ENCODE measurements at places on chromosomes 3 and 15. TPM values are rescaled to one million over a fixed set of nuclear protein-coding genes. Genes with fewer than 3 reads are reported as not detected.

The TBC1D5 gene
- 75.5 TPM for total RNA-seq

The GABRA5 gene
- not detected for total RNA-seq

The FSIP1 gene
- total RNA-seq, result 1.2 TPM

The FBXW12 gene
- not detected for total RNA-seq

The CLEC3B gene
- 109 TPM for total RNA-seq

The PAQR5 gene
- 0.71 TPM for total RNA-seq

DNA sequence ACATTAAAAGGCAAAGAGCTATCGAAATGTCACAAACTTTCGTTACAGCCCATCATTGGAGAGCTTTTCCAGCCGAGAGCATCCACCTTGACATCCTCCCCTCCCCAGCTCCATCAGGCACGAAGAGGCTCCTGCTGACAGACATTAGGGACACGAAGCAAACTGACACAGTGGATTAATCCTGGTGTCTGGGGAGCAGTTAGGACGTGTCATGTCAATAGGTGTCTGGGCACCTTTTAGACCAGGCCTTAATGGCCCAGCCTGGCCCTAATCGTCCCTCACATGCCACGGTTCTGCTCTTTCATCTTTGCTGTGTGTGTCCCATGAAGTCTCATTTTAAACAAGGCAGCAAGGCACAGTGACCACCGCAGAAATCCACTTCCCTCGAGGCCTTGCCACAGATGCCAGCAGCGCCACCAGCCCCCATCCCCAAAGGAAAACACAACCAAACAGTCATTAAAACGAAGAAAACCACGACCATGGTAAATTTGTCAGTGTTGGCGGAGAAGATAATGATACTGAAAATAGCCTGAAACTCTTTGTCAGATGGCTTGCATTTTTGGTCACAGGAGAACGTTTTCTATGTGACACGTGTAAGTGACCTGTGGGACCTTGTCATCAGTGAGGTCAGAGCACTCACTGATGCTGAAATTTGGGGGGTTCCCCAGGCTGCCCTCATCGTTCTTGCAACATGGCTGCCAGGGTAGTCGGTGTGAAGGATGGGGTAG is 16.3 kb upstream of the PCSK6 start:
- no peak overlapping the region for H3K27ac ChIP-seq
- H3K36me3 ChIP-seq, result no peaks in the 10 kb centered on the region
- H3K4me1 ChIP-seq, result no peaks in the 10 kb centered on the region
- no peak for DNase-seq
- no peak overlapping the region for H3K4me3 ChIP-seq
- H3K27me3 ChIP-seq, result peaks cover 2% of the 10 kb centered on the region

GRCh38 chr15:45457220-45457619 is 65.3 kb downstream of the SLC30A4 start:
- no peaks in the 10 kb centered on the region for H3K4me1 ChIP-seq
- DNase-seq, result no peak
- no peaks in the 10 kb centered on the region for H3K36me3 ChIP-seq
- H3K4me3 ChIP-seq, result no peak overlapping the region
- H3K27me3 ChIP-seq, result no peaks in the 10 kb centered on the region

GRCh38 chr3:52147804-52148203 is 6.4 kb downstream of the POC1A start:
- peak; percentile 35 for DNase-seq
- no peaks in the 10 kb centered on the region for H3K36me3 ChIP-seq
- no peaks in the 10 kb centered on the region for H3K4me1 ChIP-seq
- H3K4me3 ChIP-seq, result no peak overlapping the region
- no peak overlapping the region for H3K27ac ChIP-seq

DNA sequence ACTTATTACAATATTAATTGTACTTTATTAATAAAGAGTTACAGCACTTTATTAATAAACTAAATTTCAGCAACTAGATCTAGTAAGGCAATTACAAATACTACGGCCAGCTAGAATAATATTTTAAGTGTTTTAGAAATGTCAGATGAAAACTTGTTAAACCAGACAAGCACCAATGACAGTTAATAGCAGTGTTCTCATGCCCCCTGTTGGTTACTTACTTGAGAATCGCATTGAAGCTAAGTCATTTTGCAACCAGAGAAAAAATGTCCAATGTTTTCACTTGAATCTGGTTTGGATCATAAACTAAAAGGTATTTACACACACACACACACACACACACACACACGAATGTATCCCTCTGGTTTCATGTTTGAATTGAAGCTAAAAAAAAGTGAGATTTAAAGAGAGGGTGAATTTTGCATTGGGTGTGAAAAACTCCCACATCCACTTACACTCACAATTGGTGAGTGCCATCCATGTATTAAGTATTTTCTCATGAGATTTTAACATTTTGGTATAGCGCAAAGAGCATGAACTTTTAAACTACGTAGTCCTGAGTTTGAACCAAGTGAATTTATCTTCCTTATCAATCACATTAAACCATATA is 347.7 kb downstream of the ZBBX start:
- DNase-seq, result no peak
- no peaks in the 10 kb centered on the region for H3K4me1 ChIP-seq

DNA sequence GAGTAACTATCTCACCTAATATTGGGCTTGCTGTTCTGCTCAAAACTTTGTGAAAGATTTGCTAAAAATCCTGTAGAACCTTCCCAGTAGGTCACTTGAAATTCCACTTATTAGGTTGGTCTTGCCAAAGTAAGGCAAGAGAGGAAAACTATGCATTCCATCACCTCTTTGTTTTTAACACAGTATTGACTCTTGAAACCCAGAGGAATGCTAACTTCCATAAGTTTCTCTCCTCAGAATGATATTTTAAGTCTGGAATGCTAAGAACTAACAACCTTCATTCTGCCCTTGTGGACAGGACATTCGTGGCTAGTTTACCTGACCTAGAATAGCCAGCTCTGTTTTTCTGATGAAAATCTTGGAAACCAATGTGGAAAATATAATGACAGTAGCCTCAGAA is 154.5 kb downstream of the TMCO5A start:
- no peak overlapping the region for H3K4me3 ChIP-seq
- no peaks in the 10 kb centered on the region for H3K4me1 ChIP-seq
- no peaks in the 10 kb centered on the region for H3K36me3 ChIP-seq
- no peaks in the 10 kb centered on the region for H3K27me3 ChIP-seq

DNA sequence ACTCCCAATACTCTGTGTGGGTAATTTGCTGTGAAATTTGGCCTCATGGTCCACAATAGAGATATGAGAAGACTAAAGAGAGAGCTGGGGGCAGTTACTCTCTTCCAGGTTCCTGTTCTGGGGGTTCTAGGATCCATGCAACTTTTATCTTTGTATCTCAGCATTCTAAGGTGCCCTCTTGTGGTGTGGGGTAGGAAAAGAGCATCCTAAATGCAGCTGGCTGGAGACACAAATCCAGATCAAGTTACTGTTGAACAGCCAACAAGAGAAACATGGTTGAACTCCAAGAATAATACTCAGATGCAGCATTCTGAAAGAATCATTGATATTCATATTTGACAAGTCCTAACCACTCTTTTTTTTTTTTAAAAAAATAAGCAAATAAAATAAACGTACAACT is 238.2 kb downstream of the GREM1 start:
- no peaks in the 10 kb centered on the region for H3K36me3 ChIP-seq
- no peaks in the 10 kb centered on the region for H3K27me3 ChIP-seq
- no peak overlapping the region for H3K27ac ChIP-seq
- no peak for DNase-seq

- H3K36me3 ChIP-seq, result no peaks in the 10 kb centered on the region
- H3K27me3 ChIP-seq, result no peaks in the 10 kb centered on the region
- no peaks in the 10 kb centered on the region for H3K4me1 ChIP-seq
- no peak overlapping the region for H3K4me3 ChIP-seq
Observed at GRCh38 chr3:119367000-119367399, 72.8 kb downstream of the ARHGAP31 start.

GRCh38 chr3:50450209-50450921 is 53.1 kb downstream of the CACNA2D2 start:
- peak; percentile 93 for DNase-seq
- no peaks in the 10 kb centered on the region for H3K36me3 ChIP-seq
- H3K27me3 ChIP-seq, result no peaks in the 10 kb centered on the region
- no peak overlapping the region for H3K27ac ChIP-seq
- H3K4me3 ChIP-seq, result peak overlapping the region; percentile 24
- H3K4me1 ChIP-seq, result no peaks in the 10 kb centered on the region

GRCh38 chr3:45677033-45677446 is 12.2 kb upstream of the SACM1L start:
- H3K4me3 ChIP-seq, result no peak overlapping the region
- no peaks in the 10 kb centered on the region for H3K36me3 ChIP-seq
- no peaks in the 10 kb centered on the region for H3K4me1 ChIP-seq
- H3K27ac ChIP-seq, result no peak overlapping the region
- H3K27me3 ChIP-seq, result no peaks in the 10 kb centered on the region

- H3K27ac ChIP-seq, result no peak overlapping the region
- peaks cover 6% of the 10 kb centered on the region for H3K4me1 ChIP-seq
- H3K27me3 ChIP-seq, result no peaks in the 10 kb centered on the region
- no peak for DNase-seq
- H3K4me3 ChIP-seq, result no peak overlapping the region
Observed at GRCh38 chr3:188752850-188753249, 418.9 kb upstream of the TPRG1 start.

GRCh38 chr15:72387741-72388140 is 10.4 kb upstream of the TMEM202 start:
- H3K27me3 ChIP-seq, result peaks cover 2% of the 10 kb centered on the region
- no peak for DNase-seq
- H3K27ac ChIP-seq, result no peak overlapping the region
- no peaks in the 10 kb centered on the region for H3K4me1 ChIP-seq
- no peak overlapping the region for H3K4me3 ChIP-seq

DNA sequence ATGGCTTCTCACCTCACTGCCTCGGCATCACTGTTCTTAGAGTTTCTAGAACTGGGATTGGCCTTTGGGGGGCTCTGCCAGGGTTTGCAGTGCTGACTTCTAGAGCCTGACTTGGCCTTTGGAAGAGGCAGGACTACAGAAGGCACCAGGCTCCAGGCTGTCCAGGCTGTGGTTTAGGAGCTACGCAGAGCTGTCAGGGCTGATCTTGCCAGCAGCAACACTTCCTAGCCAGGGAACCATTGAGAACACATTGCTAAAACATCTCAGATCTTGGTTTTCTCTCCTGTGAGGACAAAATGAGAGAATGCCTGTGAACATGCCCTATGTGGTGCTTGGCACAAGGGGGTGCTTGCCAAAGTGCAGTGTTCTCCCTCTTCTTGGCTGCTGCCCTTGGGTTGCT is 34.6 kb upstream of the APEH start:
- no peak overlapping the region for H3K27ac ChIP-seq
- no peaks in the 10 kb centered on the region for H3K36me3 ChIP-seq
- no peaks in the 10 kb centered on the region for H3K4me1 ChIP-seq
- peak; percentile 21 for DNase-seq
- no peak overlapping the region for H3K4me3 ChIP-seq
- H3K27me3 ChIP-seq, result no peaks in the 10 kb centered on the region

DNA sequence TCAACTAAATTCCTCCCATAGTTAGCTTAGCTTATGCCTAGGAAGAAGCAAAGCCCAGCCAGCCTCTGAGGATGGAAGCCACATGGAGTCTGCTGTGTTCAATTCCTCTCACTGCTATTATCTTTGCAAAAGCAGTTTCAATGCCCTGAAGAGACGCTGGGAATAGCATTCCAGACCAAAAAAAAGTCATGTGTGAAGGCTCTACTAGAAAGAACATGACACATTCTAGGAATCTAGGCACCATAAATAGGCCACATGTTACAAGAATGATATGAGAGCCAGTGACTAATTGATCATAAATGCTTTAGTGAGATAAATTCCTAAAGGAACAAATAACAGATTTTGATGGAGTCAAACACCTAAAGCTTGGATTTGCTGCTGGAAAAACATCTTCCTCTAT is 800.8 kb downstream of the TUSC7 start:
- no peak overlapping the region for H3K27ac ChIP-seq
- DNase-seq, result no peak
- H3K27me3 ChIP-seq, result no peaks in the 10 kb centered on the region
- no peaks in the 10 kb centered on the region for H3K36me3 ChIP-seq
- no peak overlapping the region for H3K4me3 ChIP-seq

DNA sequence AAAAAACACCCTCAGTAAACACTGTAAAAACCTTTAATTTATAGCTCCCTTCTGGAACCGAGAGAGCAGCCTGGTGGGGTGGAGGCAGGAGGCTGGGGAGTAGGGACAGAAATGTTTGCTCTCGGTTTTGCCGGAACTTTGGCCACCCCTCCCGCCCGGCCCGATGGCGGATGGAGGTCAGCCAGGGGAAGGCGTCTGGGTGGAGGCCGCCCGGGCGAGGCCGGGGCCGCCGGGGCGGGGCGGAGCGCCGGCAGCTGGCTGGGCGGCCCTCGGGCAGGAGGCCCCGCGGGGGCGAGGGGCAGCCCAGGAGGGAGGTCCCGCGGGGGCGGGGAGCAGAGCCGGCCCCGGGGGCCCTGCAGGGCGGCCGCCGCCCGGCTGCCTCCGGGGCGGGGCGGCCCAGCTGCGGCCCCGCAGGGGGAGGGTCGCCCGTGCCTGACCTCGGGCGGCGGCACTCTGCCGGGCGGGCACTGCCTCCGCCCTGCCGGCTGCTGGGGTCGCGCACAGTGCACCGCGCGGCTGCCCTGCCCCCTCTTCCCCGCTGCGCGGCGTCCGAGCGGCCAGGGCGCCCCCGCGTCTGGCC is 829 bp upstream of the SKIL start:
- peak overlapping the region; percentile 67 for H3K4me3 ChIP-seq
- peak; percentile 95 for DNase-seq
- H3K27me3 ChIP-seq, result no peaks in the 10 kb centered on the region
- H3K36me3 ChIP-seq, result no peaks in the 10 kb centered on the region
- peaks cover 4% of the 10 kb centered on the region for H3K4me1 ChIP-seq

DNA sequence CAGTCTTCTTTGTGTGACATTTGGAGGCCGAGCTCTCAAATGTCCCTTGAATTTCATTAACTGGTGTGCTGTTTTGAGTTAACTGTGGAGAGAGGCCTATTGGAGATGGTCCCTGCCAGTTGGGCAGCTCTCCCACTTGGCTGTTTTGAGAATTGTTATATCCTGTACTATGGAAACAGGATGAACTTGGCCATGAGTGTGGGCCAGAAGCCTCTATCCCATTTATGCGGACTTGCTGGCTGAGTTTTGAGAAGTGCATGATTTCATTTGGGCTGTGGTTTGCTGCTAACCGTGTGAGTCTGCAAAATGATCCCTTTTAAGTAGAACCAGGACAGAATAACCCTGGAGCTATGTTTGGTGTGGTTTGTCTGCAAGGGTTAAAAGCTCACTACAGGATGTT is 366.0 kb downstream of the PTPRG start:
- H3K4me1 ChIP-seq, result peaks cover 11% of the 10 kb centered on the region
- H3K27ac ChIP-seq, result peak overlapping the region; percentile 88
- no peaks in the 10 kb centered on the region for H3K27me3 ChIP-seq
- peak; percentile 87 for DNase-seq
- H3K36me3 ChIP-seq, result no peaks in the 10 kb centered on the region
- H3K4me3 ChIP-seq, result no peak overlapping the region

DNA sequence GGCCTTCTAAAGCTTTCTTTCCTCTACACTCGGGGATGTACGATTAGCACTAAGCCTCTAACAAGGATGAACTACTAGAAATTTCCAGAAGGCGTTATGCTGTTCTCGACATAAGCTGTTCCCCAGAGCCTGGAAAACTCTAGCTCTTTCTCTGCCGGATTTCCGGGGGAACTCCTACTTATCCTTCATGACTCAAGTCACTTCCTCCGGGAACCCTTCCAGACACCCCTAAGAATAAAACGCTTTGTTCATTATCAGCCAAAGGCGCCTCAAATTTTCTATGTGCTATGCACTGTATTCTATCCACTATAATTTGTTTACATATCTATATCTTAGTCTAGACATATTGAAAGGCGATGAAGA is 455 bp upstream of the SNAP23 start:
- no peaks in the 10 kb centered on the region for H3K4me1 ChIP-seq
- H3K27me3 ChIP-seq, result no peaks in the 10 kb centered on the region
- no peak for DNase-seq
- peak overlapping the region; percentile 56 for H3K4me3 ChIP-seq
- no peaks in the 10 kb centered on the region for H3K36me3 ChIP-seq
- H3K27ac ChIP-seq, result peak overlapping the region; percentile 98

GRCh38 chr3:49279376-49279775 is 2.3 kb upstream of the C3orf62 start:
- no peak overlapping the region for H3K4me3 ChIP-seq
- H3K27me3 ChIP-seq, result no peaks in the 10 kb centered on the region
- peak overlapping the region; percentile 20 for H3K27ac ChIP-seq
- H3K36me3 ChIP-seq, result peaks cover 11% of the 10 kb centered on the region

Data from aorta (tissue), 5 donors.